ENCODE measurements at places on chromosomes 1 and 21. TPM values are rescaled to one million over a fixed set of nuclear protein-coding genes. Genes with fewer than 3 reads are reported as not detected.
A peak's percentile ranks its signal among the peaks of the same experiment; 100 is the strongest.

DNA sequence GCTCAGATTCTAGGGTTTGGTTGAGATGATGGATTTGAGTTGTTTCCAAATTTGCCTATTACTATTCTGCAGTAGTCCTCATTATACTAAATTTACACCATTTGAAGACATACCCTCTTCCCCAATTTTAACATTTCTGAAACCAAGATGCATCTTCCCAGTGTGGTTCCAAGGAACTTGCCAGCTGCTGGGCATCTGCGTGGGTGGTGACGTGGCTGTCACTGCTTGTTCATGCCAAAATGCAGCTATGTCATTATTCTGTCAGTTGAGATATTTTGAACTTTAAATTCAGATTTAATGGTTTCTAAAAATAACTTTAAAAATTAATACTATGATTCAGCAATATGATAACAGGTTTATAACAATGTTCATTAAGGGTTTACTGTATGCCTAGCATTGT, 1.2 kb downstream of the ZFP69 start:
- no peak for DNase-seq
- peak overlapping the region; percentile 92 for H3K4me3 ChIP-seq
- H3K27me3 ChIP-seq, result no peaks in the 10 kb centered on the region

- no peak for DNase-seq
- no peaks in the 10 kb centered on the region for H3K27me3 ChIP-seq
- H3K27ac ChIP-seq, result no peak overlapping the region
- no peak overlapping the region for H3K4me3 ChIP-seq
- no peaks in the 10 kb centered on the region for H3K4me1 ChIP-seq
- no peaks in the 10 kb centered on the region for H3K36me3 ChIP-seq
Observed at GRCh38 chr1:40899230-40899870, 37.2 kb upstream of the CITED4 start.

- H3K27ac ChIP-seq, result no peak overlapping the region
- no peaks in the 10 kb centered on the region for H3K27me3 ChIP-seq
- H3K4me1 ChIP-seq, result peaks cover 6% of the 10 kb centered on the region
- no peak overlapping the region for H3K4me3 ChIP-seq
- H3K36me3 ChIP-seq, result no peaks in the 10 kb centered on the region
Observed at GRCh38 chr1:99551812-99552614, 93.9 kb upstream of the PALMD start.

SH3D21 gene
- polyA plus RNA-seq, result 0.73 TPM

DNA sequence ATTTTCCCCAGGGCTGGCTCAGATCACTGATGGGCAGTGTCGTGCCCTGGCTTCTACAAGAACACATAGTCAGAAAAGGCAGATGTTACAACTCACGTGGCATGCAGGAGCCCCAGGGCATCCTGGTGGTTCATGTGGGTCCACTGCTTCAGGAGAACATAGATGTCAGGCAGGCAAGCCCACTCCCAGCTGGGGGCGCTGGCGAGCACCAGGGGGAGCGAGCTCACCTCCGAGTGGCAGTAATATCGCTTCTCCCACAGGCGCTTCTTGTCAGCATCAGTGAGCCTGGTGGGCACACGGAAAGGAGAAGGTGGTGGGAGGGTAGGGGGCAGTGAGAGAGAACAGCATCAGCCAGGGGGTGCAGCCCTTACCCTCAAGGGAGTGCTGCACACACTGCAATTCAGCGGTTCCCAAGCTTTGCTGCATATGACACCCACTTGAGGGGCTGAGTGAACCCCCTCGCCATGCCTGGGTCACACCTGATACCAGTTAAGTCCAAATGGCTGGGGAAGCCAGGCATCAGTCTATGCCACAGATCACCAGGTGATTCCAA, 34.3 kb upstream of the PPP1R15B start:
- no peaks in the 10 kb centered on the region for H3K4me1 ChIP-seq
- no peaks in the 10 kb centered on the region for H3K36me3 ChIP-seq
- no peak overlapping the region for H3K27ac ChIP-seq
- no peak for DNase-seq
- H3K4me3 ChIP-seq, result no peak overlapping the region

VSIG8 gene
- not detected for polyA plus RNA-seq

DNA sequence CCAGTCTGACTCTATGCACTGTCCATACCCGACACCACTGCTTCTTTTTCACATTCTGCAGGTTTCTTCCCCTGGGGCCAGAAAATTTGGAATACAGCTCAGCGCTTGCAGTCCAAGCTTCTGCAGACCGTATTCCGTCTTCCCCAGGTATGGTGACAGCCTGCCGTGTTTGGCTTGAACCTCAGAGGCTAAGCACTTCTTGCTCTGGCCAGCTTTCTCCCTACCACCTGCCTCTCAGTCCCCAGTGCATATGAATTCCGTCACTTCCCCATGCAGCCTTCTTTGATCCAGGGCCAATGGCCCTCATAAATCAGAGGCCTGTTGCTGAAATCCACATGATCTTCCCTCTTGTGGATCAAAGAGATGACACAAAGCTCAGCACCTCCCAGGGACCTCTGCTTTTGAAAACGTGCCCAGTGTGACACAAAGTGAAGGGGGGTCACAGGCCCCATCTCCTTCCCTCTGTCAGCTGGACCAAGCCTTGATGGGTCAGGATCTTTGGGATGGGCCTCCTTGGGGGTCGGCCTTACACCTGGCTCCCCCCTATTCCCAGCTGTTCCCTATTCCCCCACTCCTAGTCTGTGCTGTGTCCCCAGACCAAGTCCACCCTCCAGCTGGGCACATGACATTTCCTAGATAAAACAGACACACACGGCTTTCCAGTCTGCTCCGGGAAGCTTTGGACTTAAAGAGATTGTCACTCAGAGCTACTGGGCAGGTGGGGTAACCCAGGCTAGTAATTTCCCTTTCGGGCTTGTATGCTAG, 66.6 kb downstream of the HMGB4 start:
- H3K27ac ChIP-seq, result no peak overlapping the region
- H3K4me3 ChIP-seq, result no peak overlapping the region
- peaks cover 5% of the 10 kb centered on the region for H3K4me1 ChIP-seq
- DNase-seq, result peak; percentile 90
- H3K27me3 ChIP-seq, result no peaks in the 10 kb centered on the region
- H3K36me3 ChIP-seq, result no peaks in the 10 kb centered on the region

Data from adrenal gland (tissue), 19 donors.